ENCODE measurements at places on chromosomes 5 and 9. TPM values are rescaled to one million over a fixed set of nuclear protein-coding genes. Genes with fewer than 3 reads are reported as not detected.

GRCh38 chr5:74934949-74935751 is 69.0 kb upstream of the FAM169A start:
- H3K4me3 ChIP-seq, result no peak overlapping the region
- H3K27ac ChIP-seq, result no peak overlapping the region
- DNase-seq, result peak; percentile 58
- no peaks in the 10 kb centered on the region for H3K4me1 ChIP-seq
- no peaks in the 10 kb centered on the region for H3K27me3 ChIP-seq

EIF4E1B gene
- 2.2 TPM for total RNA-seq

IL5 gene
- total RNA-seq, result not detected

ACOT12 gene
- total RNA-seq, result not detected

- no peak overlapping the region for H3K27ac ChIP-seq
- no peak overlapping the region for H3K4me3 ChIP-seq
- no peaks in the 10 kb centered on the region for H3K27me3 ChIP-seq
- no peaks in the 10 kb centered on the region for H3K4me1 ChIP-seq
Measured at GRCh38 chr9:80605129-80605528, 1033.4 kb downstream of the TLE4 start.
